ENCODE measurements at places on chromosomes 3 and 15. TPM values are rescaled to one million over a fixed set of nuclear protein-coding genes. Genes with fewer than 3 reads are reported as not detected.

Gene ALPK3
- 0.31 TPM for total RNA-seq

Gene MKRN2OS
- not detected for total RNA-seq

Gene GDPGP1
- total RNA-seq = 3.7 TPM

Gene MST1R
- 6.0 TPM for total RNA-seq

Gene NR1I2
- not detected for total RNA-seq

Gene PRR23B
- total RNA-seq = not detected

Gene DNAJC17
- 24.8 TPM for total RNA-seq

Gene SERPINI2
- total RNA-seq = not detected

Gene ACKR4
- not detected for total RNA-seq

Gene SLC28A1
- not detected for total RNA-seq

Gene PCOLCE2
- 30.3 TPM for total RNA-seq

Gene CASR
- total RNA-seq = not detected

Gene OCA2
- total RNA-seq = 0.11 TPM

Gene DUOX2
- total RNA-seq = 0.05 TPM

Gene PIERCE2
- total RNA-seq = 5.6 TPM

Gene FBLN2
- total RNA-seq = 3.1 TPM

Gene SLCO2A1
- total RNA-seq = 0.08 TPM

Gene CPNE9
- not detected for total RNA-seq

Gene HCN4
- total RNA-seq = 0.15 TPM

Gene ARGFX
- total RNA-seq = not detected

Gene KLHL18
- total RNA-seq = 13.7 TPM

Gene INSYN1
- 2.2 TPM for total RNA-seq

Gene PP2D1
- total RNA-seq = not detected

Gene CFAP20DC
- 2.5 TPM for total RNA-seq

Gene CLSTN2
- 0.02 TPM for total RNA-seq

Gene GP5
- total RNA-seq = not detected

Gene FBXO40
- total RNA-seq = not detected

Gene CEP152
- total RNA-seq = 4.4 TPM

Gene SLC15A2
- 0.29 TPM for total RNA-seq

Gene THAP10
- total RNA-seq = 5.8 TPM

Gene CLDN16
- total RNA-seq = 0.34 TPM

Gene GREM1
- 5.8 TPM for total RNA-seq

Gene ACKR2
- not detected for total RNA-seq

Gene SNX22
- 0.90 TPM for total RNA-seq

Gene GABRB3
- 59.9 TPM for total RNA-seq

Gene HYAL1
- 0.80 TPM for total RNA-seq

Gene UROC1
- total RNA-seq = not detected

Gene ADCY5
- 0.32 TPM for total RNA-seq

Gene HDC
- not detected for total RNA-seq

Gene SPINK8
- total RNA-seq = not detected

Gene GAP43
- not detected for total RNA-seq

Gene SOX14
- not detected for total RNA-seq

Gene DNAH1
- 0.89 TPM for total RNA-seq

Gene DNAH12
- total RNA-seq = not detected

Measured in A549 treated with ZK216348 at 1 μM for 4 hours (cell line).